ENCODE measurements at places on chromosomes 3 and 15. TPM values are rescaled to one million over a fixed set of nuclear protein-coding genes. Genes with fewer than 3 reads are reported as not detected.

MORC1 gene
- total RNA-seq, result not detected

SLC2A2 gene
- total RNA-seq, result not detected

RTP1 gene
- total RNA-seq, result not detected

PRRT3 gene
- 1.9 TPM for total RNA-seq

CILP gene
- total RNA-seq, result 0.79 TPM
